DMS79 treated with DMSO at 0.1 percent for 48 hours (cell line): ENCODE measurements at places on chromosomes 2 and 18.

- DNase-seq, result no peak
Observed at GRCh38 chr2:238513346-238513745, 86.6 kb downstream of the ASB1 start.

- peak; percentile 84 for DNase-seq
Observed at GRCh38 chr2:121089166-121089510, 195.9 kb downstream of the TFCP2L1 start.

GRCh38 chr2:120587279-120587996 is 148.2 kb upstream of the GLI2 start:
- no peak for DNase-seq

DNA sequence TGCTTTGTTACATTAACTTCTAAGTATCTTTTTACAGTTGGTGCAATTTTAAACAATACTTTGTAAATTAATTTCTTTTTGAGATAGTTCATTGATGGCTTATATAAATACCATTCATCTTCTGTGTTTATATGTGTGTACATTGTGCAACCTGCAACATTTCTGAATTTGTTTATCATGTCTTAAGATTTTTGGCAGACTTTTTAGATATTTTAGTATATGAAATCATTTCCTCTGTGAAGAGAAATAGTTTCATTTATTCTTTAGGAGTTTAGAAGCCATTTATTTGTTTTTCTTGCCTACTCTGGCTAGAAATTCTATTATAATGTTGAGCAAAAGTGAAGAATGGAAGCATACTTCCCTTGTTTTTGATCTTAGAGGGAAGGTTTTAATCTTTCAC is 337.8 kb upstream of the DSEL start:
- no peak for DNase-seq

- peak; percentile 22 for DNase-seq
Observed at GRCh38 chr2:219178377-219179175, 501 bp downstream of the RETREG2 start.

DNA sequence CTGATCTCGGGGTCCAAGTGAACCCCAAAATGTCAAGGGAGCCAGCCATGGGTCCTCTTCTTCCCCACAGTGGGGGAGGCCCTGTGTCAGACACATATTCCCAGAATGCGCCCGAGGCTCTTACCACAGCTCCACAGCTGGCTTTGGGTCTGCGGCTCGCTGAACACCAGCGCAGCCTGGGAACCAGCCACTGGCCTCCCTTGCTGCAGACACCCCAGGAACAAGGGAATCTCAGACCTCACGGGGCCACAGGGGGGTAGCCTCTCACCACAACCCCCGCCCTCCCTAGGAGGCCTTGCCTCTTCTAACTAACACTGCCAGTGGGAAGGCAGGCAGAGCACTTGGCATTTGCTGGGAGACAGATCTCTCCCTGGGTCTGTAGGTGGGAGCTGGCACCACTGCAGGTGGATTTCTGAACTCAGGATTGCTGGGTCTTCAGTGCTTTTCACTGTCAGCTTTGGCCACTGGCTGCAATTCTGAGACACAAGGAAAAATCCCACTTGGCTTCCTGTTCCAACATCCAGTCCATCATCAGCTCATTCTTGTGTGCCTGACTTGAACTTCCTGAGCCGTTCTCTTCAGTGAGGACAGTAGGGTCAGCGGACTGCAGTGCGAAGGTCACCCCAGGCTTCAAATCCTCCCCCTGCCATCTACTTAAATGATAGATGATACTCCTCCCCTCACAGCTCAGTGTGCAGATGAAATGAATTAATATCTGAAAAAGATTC is 128.7 kb downstream of the CAPN13 start:
- DNase-seq, result no peak
